Fibroblast of skin of scalp (primary cell): ENCODE measurements at places on chromosomes 1 and 21.
A peak's percentile ranks its signal among the peaks of the same experiment; 100 is the strongest.

DNA sequence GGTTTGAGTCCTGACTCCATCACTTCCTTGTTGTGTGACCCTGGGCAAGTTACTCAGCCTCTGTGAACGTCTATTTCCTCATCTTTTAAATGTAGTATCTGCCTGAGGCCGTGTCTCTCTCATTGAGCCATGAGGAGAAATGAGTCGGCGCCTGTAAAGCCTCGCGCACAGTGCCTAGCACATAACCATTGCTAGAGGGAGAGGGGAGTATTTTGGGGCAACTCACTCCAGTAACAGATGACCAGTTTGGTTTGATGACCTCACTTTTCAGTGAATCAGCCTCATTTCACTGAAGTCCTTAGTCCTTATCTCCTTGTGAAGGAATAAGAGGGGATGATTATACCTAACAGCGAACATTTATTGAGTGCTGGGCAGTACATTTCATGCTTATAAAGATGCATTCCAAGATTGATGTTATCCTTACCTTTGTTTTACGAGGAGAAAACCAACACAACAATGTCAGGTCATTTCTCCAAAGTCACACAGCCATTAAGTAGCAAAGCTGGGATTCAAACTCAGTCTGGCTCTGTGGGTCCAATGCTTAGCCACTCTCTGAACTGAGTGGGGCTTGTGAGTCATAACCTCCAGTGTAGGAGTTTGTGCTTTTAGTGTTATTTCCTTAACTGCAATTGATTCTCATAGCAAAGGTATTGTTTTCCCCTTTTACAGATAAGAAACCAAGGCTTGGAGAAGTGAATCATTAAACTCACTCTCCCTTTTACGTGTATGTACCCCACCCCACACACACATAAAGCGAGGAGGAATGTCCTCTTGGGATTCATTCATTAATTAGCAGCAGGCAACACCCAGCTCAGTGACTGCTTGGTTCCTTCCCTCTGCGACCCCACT is 25.9 kb downstream of the KCNC4 start:
- peak; percentile 22 for DNase-seq

GRCh38 chr1:205319081-205320018 is 2.2 kb downstream of the NUAK2 start:
- DNase-seq, result peak; percentile 52

DNA sequence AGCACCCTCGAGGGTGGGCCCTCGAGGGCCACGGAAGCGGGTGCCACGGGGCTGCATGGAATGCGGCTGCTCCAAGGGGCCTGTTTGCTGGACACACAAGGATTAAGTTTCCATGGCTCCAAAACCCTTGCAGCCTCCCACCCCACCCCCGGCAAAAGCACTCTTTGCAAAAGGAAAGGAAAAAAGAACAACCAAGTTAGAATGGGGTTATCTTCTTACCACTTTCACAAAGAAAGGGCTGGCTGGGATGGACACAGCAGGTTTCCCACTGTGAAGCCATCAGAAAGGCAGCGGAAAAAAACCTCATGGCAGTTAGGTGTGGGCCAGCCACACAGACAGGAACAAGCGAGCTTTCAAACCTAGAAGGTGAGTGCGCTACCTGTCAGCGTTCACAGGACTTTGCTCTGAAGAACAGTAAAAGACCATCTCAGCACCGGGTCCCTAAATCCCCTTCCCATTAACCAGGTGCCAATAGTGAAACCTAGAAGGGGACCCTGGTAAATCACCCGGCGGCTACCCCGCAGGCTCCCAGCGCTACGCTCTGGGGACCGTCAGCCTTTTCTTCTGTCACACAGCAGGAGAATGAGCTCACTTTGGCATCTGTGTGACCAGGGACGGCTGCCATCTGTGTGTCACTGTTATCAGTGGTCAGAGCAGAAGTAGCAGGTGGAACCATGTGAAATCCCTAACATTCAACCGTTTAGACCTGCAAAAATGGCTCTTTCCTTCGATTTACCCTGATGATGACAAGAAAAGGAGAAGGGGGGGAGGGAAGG is 93.0 kb downstream of the SIM2 start:
- DNase-seq, result no peak

DNA sequence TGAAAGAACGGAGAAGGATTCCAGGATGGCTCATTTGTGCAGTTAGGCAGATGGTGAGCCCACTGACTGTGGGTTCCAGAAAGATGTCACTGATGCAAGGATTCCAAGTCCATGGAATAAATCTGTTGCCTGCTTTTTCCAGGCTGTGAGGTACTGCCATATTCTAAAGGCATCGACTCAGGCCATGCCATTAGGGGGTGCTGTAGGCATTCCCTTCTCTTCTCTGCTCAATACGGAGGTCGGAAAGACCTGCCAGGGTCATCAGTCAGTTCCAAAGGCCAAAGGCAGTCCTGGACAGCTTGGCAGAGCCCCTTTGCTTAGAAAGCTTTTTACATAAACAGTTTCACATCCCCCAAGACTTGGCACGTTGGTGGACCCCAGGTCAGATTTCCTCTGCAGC is 31.7 kb upstream of the TMEM125 start:
- DNase-seq, result peak; percentile 63

DNA sequence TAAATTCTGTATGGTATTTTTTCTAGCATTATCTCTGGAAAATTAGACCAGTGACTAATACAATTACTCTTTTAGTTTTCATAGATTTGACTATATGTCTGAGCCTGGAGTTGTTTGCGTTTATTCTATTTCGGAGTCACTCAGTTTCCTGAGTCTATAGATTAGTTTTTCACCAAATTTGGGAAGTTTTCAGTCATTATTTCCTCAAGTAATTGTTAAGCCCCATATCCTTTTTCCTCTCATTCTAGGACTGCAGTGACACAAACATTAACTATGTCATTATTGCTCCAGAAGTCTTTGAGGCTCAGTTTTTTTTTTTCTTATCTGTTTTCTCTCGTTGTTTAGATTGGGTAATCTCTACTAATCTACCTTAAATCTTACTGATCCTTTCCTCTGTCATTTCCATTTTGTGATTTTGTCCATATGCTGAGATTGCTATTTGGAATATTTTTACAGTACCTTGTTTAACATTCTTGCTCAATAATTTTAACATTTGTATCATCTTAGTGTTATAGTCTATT is 886.2 kb downstream of the LTN1 start:
- no peak for DNase-seq

DNA sequence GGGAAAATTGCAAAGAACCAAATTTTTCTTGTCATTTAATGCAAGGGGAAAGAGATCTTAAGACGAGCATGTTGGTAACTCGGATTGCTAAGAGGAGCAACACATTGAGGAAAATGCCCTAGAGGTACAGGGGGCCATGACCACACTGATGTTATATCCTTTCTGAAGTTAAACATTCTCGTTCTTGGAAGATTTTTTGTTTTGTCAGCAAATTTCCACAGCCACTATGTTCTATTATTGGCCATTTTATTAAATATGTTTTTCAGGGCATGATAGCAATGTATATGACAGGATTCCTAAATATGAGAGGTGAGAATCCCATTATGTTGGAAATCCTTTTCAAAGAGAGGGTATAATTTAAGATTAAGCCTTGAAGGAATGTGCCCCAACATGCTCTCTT is 627.2 kb upstream of the PKN2 start:
- no peak for DNase-seq
